ENCODE measurements at places on chromosomes 1 and 21. TPM values are rescaled to one million over a fixed set of nuclear protein-coding genes. Genes with fewer than 3 reads are reported as not detected.
A peak's percentile ranks its signal among the peaks of the same experiment; 100 is the strongest.

HES2 gene
- total RNA-seq = not detected

GRCh38 chr1:166703726-166704462 lies 135.4 kb upstream of the POGK start:
- DNase-seq = no peak

GRCh38 chr1:178620584-178621475 lies 104.2 kb upstream of the RALGPS2 start:
- no peak for DNase-seq

GRCh38 chr1:89739013-89739843 lies 81.6 kb upstream of the LRRC8D start:
- peak; percentile 78 for DNase-seq

MAST2 gene
- total RNA-seq = 25.1 TPM

DNA sequence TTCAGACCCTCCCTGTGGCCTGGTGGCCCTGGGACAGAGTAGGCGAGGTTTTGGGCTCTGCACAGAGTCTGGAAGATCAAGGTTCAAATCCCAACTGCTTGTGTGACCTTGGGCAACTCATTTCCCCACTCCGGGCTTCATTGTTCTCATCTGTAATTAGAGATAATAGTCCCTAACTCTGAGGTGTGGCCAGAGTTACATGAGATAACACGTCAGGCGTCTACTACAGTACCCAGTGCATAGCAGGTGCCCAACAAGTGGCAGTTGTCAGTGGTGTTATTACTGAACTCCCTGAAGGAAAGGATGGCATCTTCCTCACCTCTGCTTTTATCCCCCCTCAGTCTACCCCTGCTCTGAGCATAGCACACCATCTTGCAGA lies 20.8 kb downstream of the RAP1GAP start:
- DNase-seq = no peak

IL22RA1 gene
- total RNA-seq = not detected

GRCh38 chr1:215273838-215274516 lies 191.4 kb downstream of the KCNK2 start:
- DNase-seq = no peak

IFNLR1 gene
- 10.0 TPM for total RNA-seq

DNA sequence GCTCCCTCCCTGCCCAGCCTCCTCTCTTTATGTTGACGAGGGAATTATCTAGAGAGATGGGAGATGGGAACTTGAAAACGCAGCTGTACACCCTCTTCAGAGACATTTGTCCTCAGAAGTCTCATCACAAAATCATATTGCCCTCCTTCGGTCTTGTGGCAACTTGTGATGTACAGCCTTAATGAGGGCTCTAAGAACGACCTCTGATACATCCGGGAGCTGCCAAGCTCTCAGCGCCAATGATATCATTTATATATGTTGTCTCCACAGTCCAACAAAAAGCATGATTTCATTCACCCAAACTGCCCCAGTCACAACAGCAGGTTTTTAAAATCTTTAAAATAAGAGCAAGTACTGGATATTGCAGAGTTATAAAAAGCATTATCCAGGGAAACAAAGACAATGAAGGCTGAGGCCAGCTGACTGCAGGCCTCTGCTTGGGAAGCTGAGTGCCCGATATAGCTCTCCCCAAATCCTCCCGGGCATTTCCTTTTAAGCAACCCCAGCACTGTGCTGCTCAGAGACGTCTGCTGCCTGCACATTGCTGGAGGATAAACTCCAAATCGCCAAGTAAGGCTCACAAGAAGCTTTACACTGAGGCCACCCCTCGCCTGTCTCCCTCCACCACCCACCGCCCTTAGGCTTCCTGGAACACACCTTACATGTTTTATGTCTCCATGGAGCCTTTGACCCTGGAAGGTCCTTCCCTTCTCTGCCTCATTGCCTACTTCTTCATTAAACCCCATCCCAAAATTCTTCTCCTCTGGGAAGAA lies 236.1 kb downstream of the C1orf94 start:
- DNase-seq = no peak

PRR9 gene
- not detected for total RNA-seq

WLS gene
- total RNA-seq = not detected

CR1 gene
- total RNA-seq = not detected

DNA sequence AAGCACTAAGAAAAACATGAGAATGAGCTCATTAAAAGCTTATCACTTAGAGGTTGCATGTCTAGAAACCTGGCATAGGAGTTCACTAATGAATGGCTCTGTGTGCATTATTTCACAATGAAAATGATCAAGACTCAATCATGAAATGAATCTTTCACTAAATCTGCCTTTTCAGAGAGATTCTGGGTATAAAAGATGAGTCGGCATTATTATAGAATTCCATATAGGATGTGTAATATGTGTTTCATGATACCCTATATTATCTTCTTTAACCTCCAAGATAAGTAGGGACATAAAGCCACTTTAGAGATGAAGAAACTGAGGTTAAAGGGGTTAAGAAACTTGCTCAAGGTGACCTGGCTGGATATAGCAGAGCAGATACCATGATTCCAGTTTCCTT lies 368.1 kb downstream of the DUSP10 start:
- no peak for DNase-seq

ZBTB40 gene
- 12.9 TPM for total RNA-seq

SLC44A5 gene
- total RNA-seq = 0.34 TPM

DNA sequence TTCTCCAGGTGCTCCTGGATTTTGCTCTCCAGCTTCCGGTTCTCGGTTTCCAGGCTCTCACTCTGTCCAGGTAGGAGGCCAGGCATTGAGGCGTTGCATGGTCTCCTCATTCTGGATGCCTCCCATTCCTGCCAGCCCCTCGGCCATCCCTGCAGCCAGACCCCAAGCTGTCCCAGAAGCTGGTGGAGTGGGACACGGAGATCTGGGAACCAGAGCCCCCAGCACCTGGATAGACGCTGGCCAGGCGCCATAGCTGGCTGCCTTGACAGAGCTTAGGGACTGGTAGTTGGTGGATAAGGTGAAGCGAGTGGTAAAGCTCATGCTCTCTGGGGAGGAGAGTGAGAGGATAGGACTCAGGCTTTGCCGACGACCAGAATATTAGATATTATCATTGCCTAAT lies 29.6 kb downstream of the RAP1A start:
- no peak for DNase-seq

- no peak for DNase-seq
Measured at GRCh38 chr1:86421601-86422280, 2.2 kb upstream of the CLCA2 start.

GRCh38 chr1:110283677-110284076 lies 55.5 kb upstream of the RBM15 start:
- no peak for DNase-seq

C21orf58 gene
- total RNA-seq = 28.1 TPM

DNA sequence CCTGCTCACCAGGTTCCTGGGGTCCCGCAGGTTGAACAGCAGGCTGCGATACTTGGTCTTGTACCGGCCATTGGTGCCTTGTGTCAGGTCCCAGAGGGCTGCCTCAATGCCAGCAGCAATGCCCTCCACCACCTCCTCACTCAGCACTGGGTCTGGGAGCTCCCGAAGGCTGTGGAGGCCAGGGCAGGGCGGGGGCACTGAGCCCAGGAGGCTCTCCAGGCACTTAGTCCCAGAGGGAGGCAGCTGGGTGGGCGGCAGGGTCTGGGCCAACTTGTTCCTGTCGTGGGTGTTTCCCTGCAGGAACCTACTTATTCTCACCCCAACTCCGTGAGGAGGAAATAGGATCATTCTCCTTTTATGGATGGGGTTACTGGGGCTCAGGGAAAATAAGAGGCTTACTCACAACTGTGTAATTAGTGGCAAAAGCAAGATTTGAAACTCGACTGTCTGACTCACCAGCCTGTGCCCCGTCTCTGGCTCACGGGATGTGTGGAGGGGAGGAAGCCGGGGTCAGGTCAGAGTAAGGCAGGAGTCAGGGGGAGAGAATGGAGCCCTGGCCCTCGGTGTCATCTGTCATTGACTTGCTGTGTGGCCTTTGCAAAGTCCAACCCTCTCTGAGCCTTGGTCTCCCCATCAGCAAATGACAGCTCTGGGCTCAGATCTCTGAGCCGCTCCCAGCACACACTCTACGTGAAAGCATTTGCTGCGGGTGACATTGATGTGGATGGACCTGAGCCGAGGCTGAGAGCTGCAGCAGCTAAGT lies 17.2 kb downstream of the SPOCD1 start:
- peak; percentile 78 for DNase-seq

DNA sequence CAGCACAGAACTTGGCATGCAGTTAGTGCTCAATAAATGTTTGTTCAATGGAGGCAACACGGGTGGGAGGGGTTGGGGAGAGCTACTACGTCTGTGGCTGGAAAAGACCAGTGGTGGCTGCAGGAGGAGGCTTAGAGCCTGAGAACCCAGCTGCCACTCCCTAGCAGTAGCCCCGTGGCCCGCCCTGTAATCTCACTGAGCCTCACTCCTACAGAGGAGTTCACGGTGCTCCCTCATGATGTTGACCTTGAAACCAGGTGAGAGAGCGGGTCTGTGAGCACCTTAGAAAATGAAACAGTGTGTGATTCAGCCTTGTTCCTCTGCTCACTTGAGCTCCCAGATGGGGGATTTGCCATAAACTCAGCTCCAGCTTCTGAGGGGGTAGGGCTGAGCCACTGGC lies 299.6 kb downstream of the NPHP4 start:
- DNase-seq = no peak

TRIM45 gene
- total RNA-seq = 0.53 TPM

DNA sequence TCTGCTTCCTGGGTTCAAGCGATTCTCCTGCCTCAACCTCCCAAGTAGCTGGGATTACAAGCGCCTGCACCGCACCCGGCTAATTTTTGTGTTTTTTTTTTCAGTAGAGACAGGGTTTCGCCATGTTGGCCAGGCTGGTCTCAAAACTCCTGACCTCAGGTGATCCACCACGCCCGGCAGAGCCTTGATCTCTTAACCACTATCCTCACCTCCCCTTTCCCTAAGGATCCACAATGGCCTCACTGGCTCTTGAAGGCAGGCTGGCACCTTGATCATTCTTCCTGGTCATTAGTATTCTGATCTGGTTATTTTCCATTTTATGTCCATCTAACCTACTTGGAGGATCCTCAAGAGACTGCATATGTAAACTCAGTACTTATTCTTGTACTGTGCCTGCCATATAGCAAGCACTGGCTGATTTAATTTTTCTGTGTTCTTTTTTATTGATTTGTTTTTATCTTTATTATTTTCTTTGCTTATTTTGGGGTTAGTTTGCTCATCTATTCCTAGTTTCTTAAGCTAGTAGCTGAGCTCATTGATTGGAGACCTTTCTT lies 6.3 kb downstream of the RCC1 start:
- no peak for DNase-seq

CNR2 gene
- not detected for total RNA-seq

DNA sequence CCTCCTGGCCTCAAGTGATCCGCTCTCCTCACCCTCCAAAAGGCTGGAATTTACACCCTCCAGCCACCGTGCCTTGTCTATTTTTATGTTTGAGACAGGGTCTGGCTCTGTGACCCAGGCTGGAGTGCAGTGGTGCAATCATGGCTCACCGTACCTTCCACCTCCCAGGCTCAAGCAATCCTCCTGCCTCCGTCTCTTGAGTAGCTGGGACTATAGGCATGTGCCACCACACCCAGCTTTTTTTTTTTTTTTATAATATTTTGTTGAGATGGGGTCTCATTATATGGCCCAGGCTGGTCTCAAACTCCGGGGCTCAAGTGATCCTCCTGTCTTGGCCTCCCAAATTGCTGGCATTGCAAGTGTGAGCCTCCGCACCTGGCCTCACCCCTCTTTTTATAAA lies 38.8 kb downstream of the TRPM2 start:
- DNase-seq = no peak

GRCh38 chr1:30741239-30741894 lies 16.2 kb downstream of the LAPTM5 start:
- DNase-seq = no peak

RNF186 gene
- not detected for total RNA-seq

SLAMF6 gene
- 38.3 TPM for total RNA-seq

GRCh38 chr1:225883616-225884265 lies 1.6 kb upstream of the TMEM63A start:
- no peak for DNase-seq

SLC30A10 gene
- total RNA-seq = not detected

DNA sequence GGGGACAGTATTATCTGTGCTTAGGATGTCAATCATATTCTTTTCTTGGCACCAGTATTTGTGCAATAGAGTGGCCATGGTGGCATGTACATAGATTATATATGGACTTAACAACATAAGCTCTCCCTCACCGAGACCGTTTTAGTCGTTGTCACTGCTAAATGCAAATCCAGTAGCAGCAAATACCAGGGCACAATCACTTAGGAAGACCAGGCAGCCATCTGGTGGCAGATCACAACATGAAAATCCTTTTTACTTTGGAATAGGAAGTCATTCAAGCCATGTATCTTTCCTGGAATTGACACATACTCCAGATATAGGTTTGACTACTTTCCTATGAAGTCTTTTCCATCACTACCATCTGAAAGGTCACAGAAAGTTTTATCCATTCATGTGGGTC lies 53.2 kb upstream of the C1orf87 start:
- no peak for DNase-seq

TP73 gene
- total RNA-seq = 0.62 TPM

TSPAN2 gene
- total RNA-seq = 2.7 TPM

SH2D1B gene
- not detected for total RNA-seq

DNA sequence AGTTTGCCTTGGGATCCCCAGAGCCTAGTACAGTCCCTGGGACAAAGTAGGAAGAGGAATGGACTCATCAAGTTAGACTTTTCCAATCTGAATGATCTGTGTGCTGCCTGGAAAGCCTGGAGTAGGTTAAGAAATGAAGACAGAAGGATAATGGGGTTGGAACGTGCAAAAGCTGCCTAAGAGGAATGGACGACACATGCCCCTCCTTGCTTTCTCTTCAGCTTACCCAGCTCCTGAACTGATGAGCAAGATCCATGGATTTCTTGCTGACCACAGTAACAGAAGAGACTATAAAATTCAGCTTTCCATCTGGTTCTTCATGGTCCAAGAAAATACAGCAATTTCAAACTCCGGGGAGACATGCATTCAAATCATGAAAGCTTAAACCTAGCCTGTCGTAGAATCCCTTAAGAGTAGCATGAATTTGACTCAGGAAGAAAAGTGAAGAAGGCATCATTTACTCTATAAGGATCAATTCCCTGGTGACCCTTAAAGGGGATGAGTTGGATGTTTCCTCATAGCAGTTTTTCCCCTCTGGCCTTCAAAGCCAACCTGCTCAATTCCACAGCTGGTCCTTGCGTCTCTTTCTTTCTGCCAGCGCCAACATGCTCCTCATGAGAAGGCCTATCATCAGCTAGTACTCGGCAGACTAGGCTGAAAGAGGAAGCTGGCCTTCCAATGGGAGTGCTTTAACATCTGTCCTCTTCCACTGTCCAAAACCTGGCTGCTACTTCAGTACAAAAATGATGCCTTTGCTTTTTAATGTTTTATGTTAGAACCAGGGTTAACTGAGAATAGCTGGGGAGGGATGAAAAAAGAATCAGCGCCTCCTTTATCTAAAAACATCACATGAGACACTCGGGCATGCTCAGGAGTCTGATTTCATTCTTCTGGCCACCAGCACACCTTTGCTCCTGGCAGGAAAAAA lies 5.7 kb upstream of the PEF1 start:
- DNase-seq = no peak

DNA sequence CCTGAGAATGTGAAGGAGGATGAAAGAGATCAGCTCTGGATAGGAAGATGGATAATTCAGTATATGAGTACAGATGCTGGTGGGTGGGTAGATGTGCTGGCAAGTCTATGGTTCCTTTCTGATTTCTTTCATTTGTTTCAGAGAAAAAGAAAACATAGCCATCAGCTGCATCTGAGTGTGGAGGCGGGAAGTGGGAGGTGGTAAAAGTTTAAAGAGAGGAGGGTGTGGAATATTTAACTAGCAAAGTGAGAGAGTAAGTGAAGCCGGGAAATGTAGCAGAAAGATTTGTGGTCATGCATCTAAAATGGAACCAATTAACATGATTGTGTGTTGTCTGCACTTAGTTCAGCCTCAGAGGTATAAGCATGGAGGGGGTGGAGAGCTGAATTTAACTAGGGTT lies 16.4 kb downstream of the RPE65 start:
- DNase-seq = no peak

- no peak for DNase-seq
Measured at GRCh38 chr1:59015708-59016107, 231.9 kb upstream of the JUN start.

All from activated CD4-positive, alpha-beta memory T cell treated with anti-CD3 and anti-CD28 coated beads for 36 hours (primary cell).